ENCODE measurements at places on chromosomes 16 and 17.

DNA sequence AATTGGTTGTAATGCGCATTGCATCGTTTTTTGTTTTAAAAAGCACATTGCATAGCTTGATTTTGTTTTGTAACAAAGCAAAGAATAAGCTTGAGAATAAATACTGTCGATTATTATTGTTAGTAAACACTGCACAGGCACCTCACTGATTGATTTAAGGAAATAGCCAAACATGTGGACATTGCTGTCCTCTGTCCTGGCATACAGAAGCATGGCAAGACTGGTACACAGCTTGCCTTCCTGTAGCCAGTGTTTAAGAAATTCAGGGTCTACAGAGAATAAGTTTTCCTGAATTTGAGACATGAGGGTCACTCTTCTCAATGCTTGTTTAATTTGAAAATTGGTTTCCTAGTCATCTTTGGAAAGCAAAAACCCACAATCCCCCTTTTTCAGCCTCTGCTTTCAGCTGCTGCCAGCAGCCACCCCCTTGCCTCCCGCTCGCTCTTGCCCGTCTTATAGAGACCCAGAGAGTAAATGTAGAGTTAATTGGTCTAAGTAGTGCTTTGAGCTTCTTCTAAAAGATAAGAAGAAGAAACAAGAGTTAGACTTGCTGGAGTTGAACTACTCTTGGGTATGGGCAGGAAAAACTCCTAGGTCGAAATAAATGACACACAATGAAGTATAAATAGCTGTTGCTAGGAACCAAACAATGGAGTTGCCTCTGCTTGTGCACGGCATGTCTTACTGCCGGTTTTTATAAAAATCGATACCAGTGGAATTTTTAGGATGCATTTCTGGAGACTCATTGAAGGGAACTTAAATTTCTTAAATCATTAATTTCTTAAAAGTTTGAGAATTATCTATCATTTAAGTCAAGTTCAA is 116.6 kb downstream of the MRTFB start:
- no peak for DNase-seq

GRCh38 chr16:89370601-89371000 is 119.8 kb downstream of the ANKRD11 start:
- no peak for DNase-seq

DNA sequence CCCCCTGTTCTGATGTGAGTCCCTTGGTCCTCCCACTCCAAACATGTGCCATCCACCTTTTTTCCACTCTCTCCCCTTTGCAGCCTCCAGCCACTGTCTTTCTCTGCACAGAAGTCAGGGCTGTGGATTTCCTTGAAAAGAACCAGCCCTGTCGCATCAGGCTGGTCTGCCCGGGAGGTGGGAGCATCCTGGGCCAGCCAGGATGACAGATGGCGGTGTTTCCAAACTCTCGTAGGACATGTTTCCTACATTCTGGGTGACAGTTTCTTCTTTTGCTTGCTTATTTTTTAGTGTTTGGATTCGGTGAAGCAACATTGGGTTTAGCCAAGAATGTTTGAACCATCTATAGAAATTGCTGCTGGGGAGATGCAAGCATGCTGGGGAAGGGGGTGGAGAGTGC is 100.8 kb downstream of the CCDC182 start:
- no peak for DNase-seq

GRCh38 chr16:85556456-85557082 is 56.6 kb upstream of the GSE1 start:
- DNase-seq = peak; percentile 64

GRCh38 chr17:57197466-57198071 is 58.8 kb upstream of the MSI2 start:
- no peak for DNase-seq

DNA sequence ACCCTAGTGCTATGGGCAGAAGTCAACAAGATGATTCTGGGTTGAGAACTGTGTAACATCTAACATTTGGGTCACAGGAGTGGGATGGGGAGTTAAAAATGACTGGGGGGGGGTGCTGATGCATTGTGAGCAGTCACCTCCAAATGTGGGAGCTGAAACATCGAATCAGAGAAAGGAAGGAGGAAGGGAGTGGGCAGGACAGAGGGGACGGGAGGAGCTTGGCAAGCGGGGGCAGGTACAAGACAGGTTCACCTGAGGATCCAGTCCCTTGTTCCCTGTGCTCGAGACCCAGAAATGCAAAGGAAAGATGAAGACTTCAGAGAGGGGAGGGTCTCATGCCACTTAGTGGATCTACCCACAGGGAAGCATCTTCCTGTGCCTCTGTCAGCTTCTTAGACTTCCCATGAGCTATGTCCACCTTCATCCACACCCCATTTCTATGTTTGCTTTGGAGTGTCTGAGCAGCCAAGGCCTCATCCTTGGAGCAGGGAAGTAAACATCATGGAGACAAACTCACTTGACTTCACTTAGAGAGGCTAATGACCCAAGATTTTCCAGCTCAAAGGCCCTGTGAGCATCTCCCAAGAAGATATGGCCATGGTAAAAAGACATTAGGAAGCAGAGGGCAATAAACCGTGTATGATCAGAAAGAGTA is 20.5 kb downstream of the SMPD3 start:
- DNase-seq = no peak

DNA sequence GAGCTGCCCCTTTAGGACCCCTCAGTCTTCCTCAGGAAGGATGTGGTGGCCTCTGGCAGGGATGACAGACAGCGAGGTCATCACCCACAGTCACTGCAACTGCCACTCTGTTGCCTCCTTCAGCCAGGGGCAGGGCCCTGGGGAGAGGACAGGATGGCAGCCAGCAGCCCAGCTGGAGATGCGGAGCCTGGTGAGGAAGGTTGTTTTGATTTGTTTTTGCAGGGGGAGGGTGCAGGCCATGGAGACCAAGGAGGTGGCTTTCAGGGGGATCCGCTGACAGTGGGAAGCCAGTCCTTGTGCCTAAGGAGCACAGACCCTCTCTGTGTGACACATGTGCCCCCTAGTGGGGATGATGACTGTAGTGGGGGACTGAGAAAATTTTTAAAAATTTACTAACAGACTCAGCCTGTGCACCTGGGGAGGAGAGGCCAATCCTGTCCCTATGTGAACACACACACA is 7.4 kb downstream of the PRCD start:
- peak; percentile 79 for DNase-seq

DNA sequence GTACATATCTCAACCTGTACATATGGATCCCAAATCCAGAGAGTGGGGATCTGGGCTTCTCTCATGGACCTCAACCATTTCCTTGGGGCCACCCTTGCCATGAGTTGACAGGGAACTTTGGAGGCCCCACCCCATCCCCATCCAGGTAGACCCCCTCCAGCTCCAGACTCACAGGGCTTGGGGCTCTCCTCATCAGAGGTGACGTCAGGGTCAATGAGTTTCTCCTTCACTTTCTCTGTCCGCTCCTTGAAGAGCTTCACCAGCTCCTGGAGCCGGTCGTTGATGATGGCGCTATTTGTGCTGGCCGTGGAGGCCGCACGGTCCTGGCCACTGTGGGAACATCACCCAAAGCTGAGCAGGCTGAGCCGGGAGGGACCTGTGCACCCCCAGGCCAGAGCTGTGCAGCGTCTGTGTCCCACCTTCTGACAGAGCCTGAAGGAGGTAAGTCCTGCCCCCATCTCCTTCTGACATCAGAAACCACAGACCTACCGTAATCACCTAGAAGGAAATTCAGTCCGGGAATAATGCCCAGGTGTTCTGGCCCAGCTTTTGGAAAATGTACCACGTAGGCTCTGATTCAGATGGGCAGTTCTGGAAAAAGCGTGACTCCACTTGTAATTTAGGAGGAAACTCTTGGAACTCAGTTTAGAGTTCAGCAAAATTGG is 50.6 kb downstream of the CNGB1 start:
- DNase-seq = no peak

GRCh38 chr16:66858740-66859396 is 14.7 kb downstream of the CA7 start:
- no peak for DNase-seq

- no peak for DNase-seq
Observed at GRCh38 chr17:48104440-48104839, 3.1 kb upstream of the SNX11 start.

GRCh38 chr16:55900616-55901393 is 25.6 kb upstream of the CES5A start:
- DNase-seq = no peak

DNA sequence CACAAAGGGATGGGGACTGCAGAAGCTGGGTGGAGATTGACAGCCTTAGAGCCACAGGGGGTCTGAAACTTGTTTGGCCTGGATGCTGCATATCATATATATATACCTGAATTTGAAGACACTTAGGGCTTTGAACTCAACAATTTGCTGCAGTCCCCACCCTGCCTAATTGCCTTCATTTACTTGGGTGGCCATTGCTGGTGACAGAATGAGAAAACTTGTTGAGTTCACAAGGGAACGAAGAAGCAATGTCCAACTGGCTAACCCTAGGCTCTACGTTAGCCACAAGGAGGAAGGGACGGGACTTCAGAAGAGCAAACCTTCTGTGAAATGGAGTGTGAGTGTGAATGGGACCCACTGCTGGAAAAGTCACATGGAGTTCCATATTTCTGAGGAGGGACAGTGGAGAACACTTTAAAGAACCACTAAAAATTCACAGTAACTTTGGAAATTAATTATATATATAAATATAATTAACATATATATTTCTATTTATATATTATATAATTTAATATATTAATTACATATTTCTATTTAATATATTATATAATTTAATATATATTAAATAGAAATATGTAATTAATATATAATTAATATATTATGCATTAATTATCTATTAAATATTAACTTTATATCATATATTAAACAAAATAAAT is 215.3 kb upstream of the SOX9 start:
- no peak for DNase-seq

DNA sequence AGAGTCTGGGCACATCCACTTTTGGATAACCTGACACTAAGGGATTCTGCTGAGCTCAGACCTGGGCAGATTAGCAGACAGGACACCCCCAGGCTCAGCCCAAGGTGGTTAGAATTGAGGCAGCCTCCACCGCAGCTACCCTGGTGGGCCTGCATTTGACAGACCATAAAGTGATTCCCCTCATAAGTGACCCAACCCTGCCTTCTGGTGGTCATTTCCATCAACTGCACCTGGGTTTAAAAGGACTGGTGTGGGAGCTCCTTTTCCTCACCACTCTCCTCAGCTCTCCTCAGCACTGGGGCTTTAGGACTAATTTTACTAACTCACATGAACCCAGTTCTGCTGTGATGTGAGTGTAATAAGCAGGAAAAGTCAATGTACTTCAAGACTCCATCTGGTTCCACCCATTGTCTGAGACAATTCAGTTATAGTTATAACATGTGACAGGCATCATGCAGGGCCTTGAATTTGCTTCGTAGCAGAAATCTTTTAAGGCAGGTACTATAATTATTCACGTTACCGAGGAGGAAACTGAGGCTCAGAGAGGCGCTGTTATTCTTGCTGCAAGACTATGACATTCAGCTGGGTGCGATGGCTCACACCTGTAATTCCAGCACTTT is 42.5 kb downstream of the MYH3 start:
- DNase-seq = no peak

GRCh38 chr16:65244787-65245186 is 122.9 kb upstream of the CDH11 start:
- DNase-seq = no peak

GRCh38 chr17:36935671-36936454 is 1.4 kb upstream of the LHX1 start:
- peak; percentile 26 for DNase-seq

DNA sequence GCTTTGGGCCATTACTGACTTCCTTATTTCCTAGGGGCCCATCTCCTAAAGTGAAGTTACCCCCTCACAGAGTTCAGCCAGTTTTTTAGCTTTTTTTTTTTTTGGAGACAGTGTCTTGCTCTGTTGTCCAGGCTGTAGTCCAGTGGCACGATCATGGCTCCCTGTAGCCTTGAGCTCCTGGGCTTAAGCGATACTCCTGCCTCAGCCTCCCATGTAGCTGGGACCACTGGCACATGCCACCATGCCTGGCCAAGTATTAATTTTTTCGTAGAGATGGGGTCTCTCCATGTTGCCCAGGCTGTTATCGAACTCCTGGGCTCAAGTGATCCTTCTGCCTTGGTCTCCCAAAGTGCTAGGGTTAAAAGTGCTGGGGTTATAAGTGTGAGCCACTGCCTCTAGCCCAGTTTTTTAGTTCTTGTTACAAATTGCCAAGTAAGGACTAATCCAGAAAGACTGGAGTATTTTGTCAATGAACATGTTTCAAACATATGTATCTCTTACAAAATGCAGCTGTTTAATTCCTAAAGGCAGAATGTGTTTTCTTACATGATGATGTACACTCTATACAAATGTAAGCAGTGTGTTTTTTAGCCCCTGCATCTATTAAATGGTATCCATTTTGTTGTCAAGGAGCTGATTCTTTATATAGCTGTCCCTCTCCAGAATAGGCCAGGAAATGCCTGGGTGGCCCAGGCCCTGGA is 49.1 kb upstream of the IL34 start:
- no peak for DNase-seq

- DNase-seq = no peak
Observed at GRCh38 chr17:8844229-8845218, 22.9 kb downstream of the PIK3R6 start.

- DNase-seq = no peak
Observed at GRCh38 chr16:74847202-74847601, 72.6 kb upstream of the FA2H start.

DNA sequence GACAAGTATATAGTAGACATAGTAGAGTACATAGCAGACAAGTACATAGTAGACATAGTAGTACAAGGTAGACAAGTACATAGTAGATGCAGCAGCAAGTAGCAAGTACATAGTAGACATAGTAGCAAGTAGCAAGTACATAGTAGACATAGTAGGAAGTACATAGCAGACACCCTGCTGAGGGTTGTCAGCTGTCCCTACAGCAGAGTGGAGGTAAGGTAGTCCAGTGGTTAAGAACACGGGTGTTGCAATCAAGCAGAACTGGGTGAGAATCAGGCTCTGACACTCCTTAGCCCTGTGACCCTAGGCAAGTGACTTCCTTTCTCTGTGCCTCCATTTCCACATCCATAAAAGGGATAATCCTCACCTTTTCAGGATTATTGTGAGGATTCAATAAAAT is 94.7 kb downstream of the NOG start:
- no peak for DNase-seq

DNA sequence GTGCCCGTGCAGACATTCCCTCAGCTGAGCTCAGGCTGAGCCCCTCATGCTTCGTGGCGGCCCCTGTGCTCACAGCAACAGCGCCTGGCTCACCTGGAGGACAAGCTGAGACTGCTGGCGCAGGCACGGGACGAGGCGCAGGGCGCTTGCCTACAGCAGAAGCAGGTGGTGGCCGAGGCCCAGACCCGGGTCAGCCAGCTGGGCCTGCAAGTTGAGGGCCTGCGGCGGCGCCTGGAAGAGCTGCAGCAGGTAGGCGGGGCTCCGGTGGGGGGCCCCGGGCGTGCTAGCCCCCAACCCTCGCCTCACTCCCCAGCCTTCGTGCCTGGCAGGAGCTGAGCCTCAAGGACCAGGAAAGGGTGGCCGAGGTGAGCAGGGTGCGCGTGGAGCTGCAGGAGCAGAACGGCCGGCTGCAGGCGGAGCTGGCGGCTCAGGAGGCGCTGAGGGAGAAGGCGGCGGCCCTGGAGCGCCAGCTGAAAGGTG is 1.4 kb upstream of the RAC3 start:
- DNase-seq = no peak

DNA sequence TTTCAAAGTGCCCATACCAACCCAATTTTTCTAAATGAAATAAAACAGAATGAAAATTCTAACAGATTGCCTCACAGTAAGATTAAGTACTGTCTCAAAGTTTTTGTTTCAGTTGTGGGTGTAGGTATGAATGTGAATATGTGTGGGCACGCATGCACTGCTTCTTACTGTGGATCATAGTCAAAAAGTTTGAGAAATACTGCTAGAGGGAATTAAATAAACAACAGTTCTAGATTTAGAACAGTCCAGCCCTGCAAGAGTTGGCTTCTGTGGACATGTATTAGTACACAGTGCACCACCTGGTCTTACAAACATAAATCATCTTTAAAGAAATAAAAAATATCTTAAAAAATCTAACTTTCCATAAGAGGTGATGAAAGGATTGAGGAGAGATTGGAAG is 8.4 kb downstream of the ZNF652 start:
- DNase-seq = no peak

All from CD4-positive, alpha-beta T cell treated with Interleukin-17A for 4 hours (primary cell).